AG09309 (cell line): ENCODE measurements at places on chromosomes 5 and 9.

DNA sequence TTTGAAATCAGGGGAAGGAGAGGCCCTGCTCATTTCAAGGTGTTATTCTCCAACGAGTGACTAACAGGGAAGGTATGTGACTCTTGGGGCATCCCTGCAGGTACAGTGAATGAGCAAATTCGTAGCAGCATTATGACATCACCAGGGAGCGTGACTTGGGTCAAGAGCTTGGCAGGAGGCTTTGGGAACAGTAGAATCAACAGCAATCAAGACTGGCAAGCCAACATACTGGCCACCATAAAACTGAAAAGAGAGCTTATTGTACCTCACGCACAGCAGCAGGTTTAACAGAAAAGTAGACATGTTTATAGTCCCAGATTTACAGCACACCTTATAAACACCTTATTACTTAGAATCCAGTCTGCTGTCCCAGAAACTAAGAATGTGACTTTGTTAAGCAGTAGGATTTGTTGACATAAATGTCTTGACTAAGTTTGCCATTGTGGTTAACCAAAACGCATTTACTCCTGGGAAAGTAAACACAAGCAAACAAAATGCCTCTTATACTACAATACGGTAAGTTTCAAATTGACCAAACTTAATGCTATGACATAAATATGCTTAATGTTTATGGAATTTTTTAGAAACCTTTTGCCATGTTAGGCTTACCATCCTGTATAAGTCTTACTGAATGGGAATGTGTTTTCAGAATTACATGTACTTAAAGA is 297.8 kb downstream of the NPR3 start:
- no peak for DNase-seq

GRCh38 chr9:121364886-121365285 is 5.2 kb downstream of the STOM start:
- DNase-seq = no peak

DNA sequence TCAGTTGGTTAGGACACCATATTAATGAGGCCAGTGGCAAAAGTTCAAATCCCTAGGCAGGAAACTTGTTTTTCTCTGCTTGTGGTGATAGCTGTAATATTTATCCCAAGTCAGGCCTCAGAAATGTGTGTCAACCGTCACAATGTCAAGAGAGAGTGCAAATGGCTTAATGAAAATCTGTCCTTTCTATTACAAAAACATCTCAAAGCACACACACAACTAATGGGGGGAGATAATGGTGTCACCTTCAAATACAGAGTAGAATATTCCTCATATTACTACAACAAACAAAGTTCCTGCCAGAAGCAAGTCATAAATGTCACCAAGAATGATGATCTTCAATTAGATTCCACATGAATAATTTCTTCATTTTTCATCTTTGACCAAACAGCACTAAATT is 127.2 kb upstream of the MARCHF11 start:
- DNase-seq = no peak

GRCh38 chr9:75000835-75001234 is 27.3 kb downstream of the CARNMT1 start:
- DNase-seq = no peak

- DNase-seq = no peak
Observed at GRCh38 chr5:141703133-141703561, 21.1 kb upstream of the ARAP3 start.

DNA sequence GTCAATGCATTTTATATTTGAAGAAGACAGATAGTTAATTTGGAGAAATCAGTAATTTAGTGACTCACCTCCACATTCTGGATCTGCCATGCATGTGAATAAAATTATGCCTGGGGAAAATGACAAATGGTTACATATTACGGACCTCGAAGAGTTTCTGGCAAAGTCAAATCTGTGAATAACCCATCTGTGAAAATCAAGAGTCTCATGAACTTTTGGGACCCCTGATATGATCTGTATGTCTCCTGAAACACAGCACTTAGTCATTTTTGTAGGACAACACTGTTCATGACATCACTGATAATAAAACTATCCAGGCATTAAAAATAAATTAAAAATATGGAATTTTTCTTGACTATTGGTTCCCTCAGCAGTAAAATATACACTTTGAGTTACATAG is 584.5 kb downstream of the TLE4 start:
- no peak for DNase-seq

- DNase-seq = no peak
Observed at GRCh38 chr9:127180457-127181314, 58.3 kb upstream of the ANGPTL2 start.
